ENCODE measurements at places on chromosomes 2 and 18. TPM values are rescaled to one million over a fixed set of nuclear protein-coding genes. Genes with fewer than 3 reads are reported as not detected.

PAX3 gene
- 11.1 TPM for polyA plus RNA-seq

GRCh38 chr2:25000036-25000435 lies 28.3 kb upstream of the DNAJC27 start:
- no peak for DNase-seq

GRCh38 chr2:236449167-236449761 lies 120.4 kb upstream of the ACKR3 start:
- no peak for DNase-seq

SDC1 gene
- 32.0 TPM for polyA plus RNA-seq

DNA sequence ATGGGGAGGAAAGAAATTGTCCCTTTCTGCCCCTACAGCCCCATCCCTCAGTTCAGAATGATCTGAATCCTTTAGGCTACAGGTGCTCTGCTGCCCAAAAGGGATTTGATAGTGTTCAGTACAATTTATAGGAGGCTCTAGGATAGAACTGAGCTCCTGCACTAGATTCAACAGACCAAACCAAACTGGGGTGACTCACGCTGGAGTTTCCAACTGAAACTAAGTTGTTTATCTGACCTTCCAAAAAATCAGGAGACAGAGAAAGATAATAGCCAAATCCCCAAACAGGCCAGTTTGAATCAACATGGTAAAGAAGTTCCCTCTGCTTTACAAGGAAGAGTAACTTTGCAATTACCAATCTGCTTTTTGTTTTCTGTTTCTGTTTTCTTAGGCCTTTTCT lies 72.7 kb upstream of the MBOAT2 start:
- no peak for DNase-seq

MBOAT2 gene
- polyA plus RNA-seq = 18.1 TPM

DNA sequence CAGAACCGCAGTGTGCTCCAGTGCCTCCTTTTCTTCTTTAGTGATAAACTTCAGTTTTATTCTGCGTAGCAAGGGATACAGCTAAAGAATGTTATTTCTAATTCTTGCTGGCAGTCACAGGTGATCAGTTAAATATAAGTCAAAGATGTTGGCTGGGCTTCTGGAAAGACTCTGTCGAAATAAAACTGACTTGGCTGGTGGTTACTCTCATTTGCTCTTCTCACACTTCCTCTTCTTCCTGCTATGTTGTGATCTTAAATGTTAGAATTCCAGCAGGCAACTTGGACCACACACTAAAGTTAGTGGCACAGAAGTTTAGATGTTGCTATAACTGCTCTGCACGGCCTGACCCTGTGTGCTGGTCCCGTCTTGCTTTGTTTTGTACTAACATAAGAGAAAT lies 278.6 kb downstream of the CDH19 start:
- DNase-seq = no peak

NEU2 gene
- polyA plus RNA-seq = not detected

- DNase-seq = no peak
These were observed 5.0 kb upstream of the TGIF1 start for GRCh38 chr18:3444954-3445353.

DNA sequence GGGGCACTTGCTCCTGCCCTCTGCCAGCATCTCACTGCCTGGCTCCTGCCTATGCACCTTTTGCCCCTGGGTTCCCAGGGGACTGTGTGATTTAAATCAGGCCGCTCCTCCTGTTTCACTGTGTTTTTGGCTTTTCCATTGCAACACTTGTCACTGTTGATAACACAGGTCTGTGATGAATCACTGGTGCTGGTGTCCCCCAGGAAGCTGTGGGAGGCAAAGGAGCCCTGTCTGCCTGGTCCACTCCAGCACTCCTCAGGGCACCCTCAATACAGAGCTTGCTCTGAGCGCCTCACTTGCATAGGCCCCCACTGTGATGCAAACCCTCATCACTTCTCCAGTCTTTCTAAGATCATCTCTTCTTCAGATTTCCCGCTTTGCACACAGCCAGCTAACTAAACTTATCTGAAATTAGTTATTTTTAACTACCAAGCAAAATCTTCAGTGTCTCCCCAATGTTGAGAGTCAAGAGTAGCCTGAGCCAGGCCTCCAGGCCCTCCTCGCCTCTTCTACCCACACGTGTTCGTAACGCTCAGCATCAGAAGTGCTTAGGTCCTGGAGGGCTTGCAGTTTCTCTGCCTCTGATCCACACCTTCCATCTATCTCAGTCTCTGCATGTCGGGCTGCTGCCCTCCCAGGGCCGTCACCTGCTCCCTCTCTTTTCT lies 2.8 kb downstream of the TMEM18 start:
- DNase-seq = no peak

GRCh38 chr2:181203412-181203811 lies 223.0 kb downstream of the UBE2E3 start:
- peak; percentile 74 for DNase-seq

GRCh38 chr2:187078297-187078696 lies 229.3 kb upstream of the ZSWIM2 start:
- no peak for DNase-seq

- DNase-seq = no peak
These were observed 13.5 kb downstream of the CBLN2 start for GRCh38 chr18:72530622-72531021.

LRRC30 gene
- polyA plus RNA-seq = not detected

- DNase-seq = no peak
These were observed 64.1 kb downstream of the TRAPPC12 start for GRCh38 chr2:3443506-3444084.

GRCh38 chr2:112919086-112919485 lies 8.1 kb downstream of the IL37 start:
- no peak for DNase-seq

FZD7 gene
- polyA plus RNA-seq = 42.6 TPM

- DNase-seq = no peak
These were observed 131.2 kb downstream of the TRIB2 start for GRCh38 chr2:12847694-12848575.

DNA sequence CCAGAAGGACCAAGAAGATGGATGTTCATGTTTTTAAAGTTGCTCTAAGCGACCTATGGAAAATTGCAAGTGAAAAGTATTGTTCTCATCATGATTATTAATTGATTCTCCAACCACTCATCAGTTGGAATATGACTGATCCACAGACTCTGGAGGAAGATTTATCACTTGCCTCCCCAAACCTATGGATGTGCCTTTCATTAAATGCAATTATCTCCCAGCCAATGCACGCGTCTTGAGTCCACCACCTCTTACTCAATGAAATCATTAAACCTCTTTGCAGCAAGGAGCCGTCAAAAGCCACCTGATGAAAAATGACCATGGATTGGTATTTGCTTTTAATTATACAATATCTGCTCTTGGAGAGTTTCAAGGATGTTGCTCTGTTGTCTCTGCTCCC lies 165.6 kb downstream of the LRRTM1 start:
- DNase-seq = no peak

DNA sequence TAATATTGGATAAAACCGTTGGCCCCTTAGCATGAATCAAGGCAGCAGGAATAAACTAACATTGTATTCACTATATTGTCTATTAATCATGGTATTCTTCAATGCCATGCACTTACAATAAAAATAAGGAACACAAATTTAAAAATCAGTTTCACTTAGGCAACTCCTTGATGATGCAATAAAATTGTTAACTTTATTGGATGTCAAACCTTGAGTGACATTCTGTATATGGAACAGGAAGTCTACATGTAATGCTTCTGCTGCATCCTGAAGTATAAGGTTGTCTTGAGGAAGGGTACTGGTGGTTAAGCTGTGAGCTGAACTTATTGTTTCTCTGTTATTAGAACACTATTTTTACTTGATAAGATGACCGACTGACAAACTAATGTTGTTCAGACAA lies 605.5 kb downstream of the SATB2 start:
- no peak for DNase-seq

TSPYL6 gene
- not detected for polyA plus RNA-seq

DNA sequence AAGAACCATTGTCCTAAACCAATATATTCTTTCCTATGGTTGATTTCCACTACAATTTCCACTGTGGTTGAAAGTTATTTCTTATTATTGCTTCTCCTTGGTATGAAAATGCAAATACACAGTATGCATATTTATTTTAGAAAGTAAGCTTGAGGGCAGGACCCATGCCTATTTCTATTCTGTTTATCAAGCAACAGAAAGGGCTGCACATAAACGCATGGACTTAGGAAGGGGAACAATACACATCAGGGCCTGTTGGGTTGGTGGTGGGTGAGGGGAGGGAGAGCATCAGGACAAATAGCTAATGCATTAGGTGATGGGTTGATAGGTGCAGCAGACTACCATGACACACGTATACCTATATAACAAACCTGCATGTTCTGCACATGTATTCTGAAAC lies 20.7 kb downstream of the SLC4A3 start:
- no peak for DNase-seq

DNA sequence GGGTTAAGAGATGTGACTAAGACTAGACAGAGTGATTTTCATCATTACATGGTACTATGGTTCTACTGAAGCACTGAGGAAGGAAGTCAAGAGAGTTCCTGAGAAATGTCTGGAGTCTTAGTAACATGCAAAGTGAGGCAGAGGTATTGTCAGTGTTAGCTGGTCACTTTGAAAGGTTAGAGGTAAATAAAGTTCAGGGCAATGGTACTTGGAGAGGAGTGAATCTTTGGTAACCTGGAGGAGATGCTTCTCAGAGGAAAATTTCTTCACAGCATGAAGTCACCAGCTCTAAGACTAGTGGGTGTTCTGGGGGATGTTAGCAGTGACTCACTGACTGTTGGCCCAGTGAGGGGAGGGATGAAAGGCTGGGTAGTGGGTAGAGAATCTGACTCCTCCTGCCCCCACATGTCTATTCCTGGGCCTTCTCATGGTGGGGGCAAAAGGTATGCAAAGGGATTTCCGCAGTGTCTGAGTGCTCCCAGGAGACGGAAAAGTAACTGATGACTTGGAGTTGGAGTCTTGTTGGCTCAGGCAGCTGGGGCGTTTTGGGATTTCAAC lies 23.3 kb upstream of the IL1RN start:
- DNase-seq = no peak

DNA sequence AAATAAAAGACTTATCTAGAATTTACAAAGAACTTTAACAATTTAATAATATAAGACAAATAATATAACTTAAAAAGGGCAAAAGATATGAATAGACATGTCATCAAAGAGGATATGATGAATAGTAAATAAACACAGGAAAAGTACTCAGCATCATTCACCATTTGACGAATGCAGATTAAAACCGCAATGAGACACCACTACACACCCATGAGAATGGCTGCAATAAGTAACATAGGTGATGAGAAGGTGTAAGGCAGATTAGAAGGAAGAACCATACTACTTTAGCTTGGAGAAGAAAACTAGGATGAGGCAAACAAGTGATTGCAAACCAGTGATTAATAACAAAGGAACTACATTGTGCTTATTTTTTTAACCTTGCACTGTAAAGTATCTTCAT lies 152.0 kb downstream of the CYRIA start:
- DNase-seq = no peak

MC5R gene
- not detected for polyA plus RNA-seq

PLCL1 gene
- 0.21 TPM for polyA plus RNA-seq

- no peak for DNase-seq
These were observed 48.8 kb downstream of the HAUS1 start for GRCh38 chr18:46152808-46153617.

NTSR2 gene
- polyA plus RNA-seq = not detected

- DNase-seq = no peak
These were observed 479.3 kb downstream of the CPS1 start for GRCh38 chr2:211035548-211036185.

DNA sequence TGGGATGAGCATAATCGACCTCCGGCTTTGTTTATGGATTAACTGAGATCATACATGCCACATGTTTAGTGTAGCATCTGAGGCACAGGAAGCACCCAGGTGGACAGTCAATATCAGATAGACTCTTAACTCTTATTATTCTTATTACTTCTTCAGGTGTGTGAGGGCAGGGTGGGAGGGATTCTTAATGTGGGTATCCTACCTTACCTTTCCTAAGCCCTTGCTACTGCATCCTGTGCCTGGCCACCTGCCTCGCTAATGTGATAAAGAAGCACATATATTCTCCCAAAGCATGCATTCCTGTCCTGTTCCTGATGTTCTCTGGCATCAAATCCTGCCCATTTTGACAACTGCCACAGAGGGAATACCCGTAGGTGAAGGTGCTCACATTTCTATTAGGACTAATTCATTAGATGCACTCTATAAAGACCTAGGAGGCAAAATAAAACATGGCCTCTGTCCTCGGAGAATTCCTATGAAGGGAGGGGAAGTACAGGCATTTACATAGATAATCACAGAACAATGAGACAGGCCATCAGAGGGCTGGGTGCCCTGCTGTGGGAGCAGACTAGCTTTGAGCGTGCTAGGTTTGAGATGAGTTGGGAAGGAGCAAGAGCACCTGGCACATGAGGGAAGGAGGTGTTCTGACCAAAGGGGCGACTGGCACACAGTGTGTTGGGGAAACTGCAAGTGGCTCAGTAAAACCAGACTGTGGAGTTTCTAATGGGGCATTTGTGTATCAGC lies 19.5 kb upstream of the CELF4 start:
- no peak for DNase-seq

QPCT gene
- 18.1 TPM for polyA plus RNA-seq

AQP4 gene
- polyA plus RNA-seq = not detected

DNA sequence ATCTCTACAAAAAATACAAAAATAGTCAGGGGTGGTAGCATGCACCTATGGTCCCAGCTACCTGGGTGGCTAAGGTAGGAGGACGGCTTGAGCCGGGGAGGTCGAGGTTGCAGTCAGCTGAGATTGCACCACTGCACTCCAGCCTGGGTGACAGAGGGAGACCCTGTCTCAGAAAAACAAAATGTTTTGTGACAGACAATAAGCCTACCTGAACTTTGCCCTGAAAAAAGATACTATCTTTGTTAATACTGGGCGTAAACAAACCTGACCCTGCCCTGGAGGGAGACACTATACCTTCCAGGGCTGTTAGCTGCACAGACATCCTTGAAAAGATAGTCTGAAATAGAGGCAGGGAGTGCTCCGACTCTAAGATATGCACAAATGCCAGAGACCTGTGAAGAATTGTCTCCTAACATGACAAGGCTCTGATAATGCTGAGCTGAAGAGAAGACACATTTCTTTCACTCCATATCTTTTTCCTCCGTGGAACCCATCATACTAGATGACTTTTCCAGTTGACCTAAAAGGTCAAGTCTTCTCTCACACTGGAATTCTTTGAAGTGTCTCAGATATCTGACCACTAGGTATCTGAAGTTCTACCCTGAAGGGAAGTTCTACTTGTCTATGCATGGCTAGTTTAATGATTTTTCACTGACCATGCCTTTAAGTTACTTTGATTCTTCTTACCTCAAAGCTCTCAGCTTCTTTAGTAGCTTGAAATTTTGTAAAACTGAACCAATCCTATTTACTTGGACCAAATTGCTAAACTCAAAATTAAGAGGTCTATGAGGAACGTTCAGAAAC lies 20.9 kb upstream of the HK2 start:
- DNase-seq = no peak

GRCh38 chr2:155975734-155976133 lies 356.8 kb downstream of the NR4A2 start:
- no peak for DNase-seq

DNA sequence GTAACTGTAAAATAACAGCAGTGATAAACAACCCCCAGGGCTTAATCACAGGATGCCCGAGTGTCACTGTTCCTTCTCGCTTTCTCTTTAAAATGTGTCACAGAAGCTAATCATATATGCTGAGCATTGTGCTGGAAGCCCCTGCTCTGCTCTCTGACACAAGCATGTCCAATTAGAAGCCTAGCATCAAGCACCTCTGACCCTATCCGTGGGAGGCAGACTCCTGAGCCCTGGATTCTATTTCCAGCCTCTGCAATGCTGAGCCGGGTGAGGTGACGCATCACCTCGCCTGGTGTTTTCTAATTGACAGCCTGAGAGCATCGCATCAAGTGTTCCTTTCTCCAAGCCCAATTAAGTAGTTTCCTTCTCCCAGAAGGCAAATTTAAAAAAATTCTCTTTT lies 19.7 kb upstream of the SCG2 start:
- DNase-seq = no peak

- no peak for DNase-seq
These were observed 27.6 kb downstream of the DSC1 start for GRCh38 chr18:31134988-31135529.

TUBB8B gene
- polyA plus RNA-seq = 0.10 TPM

Measured in BJ (cell line).